Urinary bladder (tissue), 4 donors: ENCODE measurements at places on chromosomes 5 and 9. TPM values are rescaled to one million over a fixed set of nuclear protein-coding genes. Genes with fewer than 3 reads are reported as not detected.

GRCh38 chr5:113059232-113060040, 82.8 kb downstream of the DCP2 start:
- DNase-seq: peak; percentile 62

Gene GMCL2
- not detected for polyA plus RNA-seq

Gene ANKRD20A1
- polyA plus RNA-seq: 0.75 TPM

Gene PCDHGA4
- 2.2 TPM for polyA plus RNA-seq

Gene GGTA1
- polyA plus RNA-seq: 5.1 TPM

DNA sequence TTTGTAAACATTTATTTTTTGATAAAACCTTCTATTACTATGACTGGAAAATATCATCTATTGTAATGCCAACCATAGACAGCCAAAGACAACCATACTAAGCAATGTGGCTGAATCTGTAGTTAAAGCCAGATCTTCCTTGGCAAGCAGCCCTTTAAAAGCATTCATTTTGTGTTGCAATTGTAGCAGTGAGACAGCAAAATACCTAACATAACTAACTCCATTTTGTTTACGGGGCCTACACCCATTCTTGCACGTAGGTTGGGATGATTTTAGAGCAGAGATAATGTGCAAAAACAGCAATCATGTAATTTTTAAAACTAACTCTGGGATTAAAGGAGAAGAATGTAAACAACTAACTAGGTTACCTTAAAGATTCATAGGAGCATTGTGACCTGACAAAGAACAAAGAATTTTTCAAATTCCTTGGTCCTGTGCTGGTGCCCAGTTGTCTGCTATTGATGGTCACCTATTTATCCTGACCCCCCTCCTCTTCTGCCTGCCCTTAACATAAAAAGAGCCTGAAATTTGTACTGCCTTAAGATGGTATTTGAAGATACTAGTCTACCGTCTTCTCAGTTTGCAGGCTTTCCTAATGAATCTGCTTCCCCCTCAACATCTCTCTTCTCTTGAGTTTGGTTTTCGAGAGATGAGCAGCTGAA, 10.6 kb downstream of the IFNA1 start:
- no peak for DNase-seq

DNA sequence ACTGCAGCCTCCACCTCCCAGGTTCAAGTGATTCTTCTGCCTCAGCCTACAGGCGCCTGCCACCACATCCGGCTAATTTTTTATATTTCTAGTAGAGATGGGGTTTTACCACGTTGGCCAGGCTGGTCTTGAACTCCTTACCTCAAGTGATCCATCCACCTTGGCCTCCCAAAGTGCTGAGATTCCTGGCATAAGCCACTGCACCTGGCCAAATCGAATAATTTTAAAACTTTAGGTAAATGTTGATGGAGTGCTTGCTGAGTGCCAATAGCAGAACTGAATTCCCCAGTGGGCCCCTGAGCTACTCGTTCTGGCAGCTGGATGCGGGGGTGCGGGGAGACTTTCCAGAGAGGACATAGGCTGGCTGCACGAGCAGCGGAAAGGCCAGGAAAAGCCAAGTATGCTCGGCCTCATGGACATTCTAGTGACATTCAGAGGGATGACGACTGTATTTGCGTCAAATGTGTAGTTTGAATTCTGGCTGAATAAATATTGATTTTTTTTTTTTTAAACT, 16.8 kb downstream of the TRAF2 start:
- DNase-seq: no peak

Gene DNM1
- 15.2 TPM for polyA plus RNA-seq

DNA sequence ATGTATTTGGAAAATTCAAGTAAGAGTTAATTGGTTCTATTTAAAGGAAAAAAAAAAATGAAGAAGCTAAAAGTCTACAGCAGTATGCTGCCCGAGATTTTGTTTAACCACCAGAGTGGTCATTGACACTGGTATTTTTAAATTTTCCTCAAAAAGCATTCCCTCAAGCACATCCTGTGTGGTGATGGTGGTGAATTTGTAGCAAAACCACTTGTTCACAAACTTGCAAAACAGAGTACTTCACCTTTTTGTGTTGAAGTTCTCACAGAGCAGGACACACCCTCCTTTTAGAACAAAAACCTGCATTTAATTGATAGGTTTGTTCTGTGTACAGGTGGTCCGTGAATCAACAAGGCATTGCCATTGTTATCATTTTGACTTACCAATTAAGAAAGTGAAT, 374.2 kb downstream of the EFNA5 start:
- no peak for DNase-seq

GRCh38 chr5:77743181-77743580, 33.0 kb downstream of the TBCA start:
- DNase-seq: no peak

Gene OTP
- not detected for polyA plus RNA-seq
